ENCODE measurements at places on chromosomes 6 and 20.

- DNase-seq: peak; percentile 59
Observed at GRCh38 chr20:33933469-33933909, 60.2 kb upstream of the RALY start.

- DNase-seq: no peak
Observed at GRCh38 chr6:144131248-144131709, 19.0 kb upstream of the STX11 start.

- no peak for DNase-seq
Observed at GRCh38 chr6:12474167-12475140, 184.3 kb downstream of the EDN1 start.

DNA sequence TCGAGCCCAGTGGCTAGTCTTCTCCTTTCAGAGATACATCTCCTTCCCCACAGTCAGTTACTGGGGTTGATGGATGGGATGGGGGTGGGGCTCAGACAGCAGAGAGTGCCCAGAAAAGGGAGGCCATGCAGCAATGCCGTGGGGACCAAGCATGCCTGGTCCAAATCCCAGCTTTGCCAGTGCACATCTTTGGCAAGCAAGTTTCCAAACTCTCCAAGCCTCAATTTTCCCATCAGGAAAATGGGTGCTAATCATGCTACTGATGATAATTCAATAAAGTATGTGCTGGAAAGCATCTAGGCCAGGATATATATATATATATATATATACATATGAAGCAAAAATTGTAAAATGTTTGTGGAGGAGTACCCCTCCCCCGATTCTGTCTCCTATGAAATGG lies 78.9 kb downstream of the CD40 start:
- no peak for DNase-seq

DNA sequence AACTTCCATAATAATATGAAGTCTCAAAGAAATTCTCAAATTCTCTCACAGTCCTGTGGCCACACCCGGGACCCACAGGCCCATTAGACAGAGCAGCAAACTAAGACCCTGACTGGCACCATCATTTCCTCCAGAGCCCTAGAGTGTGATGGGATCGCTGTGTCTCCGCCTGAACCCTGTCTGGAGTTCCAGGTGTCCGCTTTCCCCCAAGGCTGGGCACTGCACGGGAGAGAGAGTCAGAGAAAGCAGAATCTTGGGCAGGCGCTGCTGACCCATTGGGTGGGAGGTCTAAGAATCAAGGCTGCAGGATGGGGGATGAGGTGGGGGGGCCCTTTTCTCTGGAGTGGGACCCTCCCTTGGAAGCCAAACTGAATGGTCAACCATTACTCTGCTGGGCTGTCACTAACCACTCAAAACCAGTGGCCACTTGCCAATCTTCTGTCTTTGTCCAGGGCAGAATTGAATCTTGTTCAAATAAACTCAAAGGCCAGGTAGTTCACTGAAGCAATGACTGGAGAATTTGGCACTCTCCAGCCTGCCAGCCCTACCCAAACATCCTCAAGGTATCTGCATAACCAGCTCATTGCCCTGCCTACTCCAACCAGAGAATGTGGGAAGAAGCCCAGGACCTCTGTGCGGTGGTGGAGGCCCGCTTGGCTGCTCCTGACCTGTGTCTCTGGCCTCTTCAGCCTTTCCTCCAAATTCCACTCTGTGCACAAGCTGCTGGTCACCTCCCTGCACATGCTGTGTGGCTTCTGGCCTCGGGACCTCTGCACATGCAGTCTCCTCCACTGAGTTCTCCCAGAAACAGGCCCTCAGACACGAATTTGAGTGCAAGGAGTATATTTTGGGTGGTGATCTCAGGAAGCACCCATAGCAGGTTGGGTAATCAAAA lies 141.1 kb downstream of the CEBPB start:
- DNase-seq: no peak

GRCh38 chr20:48521121-48521520 lies 306.7 kb downstream of the PREX1 start:
- DNase-seq: no peak
